ENCODE measurements at places on chromosomes 5 and 9.

- peak; percentile 23 for DNase-seq
Observed at GRCh38 chr5:77844373-77844622, 68.2 kb upstream of the TBCA start.

DNA sequence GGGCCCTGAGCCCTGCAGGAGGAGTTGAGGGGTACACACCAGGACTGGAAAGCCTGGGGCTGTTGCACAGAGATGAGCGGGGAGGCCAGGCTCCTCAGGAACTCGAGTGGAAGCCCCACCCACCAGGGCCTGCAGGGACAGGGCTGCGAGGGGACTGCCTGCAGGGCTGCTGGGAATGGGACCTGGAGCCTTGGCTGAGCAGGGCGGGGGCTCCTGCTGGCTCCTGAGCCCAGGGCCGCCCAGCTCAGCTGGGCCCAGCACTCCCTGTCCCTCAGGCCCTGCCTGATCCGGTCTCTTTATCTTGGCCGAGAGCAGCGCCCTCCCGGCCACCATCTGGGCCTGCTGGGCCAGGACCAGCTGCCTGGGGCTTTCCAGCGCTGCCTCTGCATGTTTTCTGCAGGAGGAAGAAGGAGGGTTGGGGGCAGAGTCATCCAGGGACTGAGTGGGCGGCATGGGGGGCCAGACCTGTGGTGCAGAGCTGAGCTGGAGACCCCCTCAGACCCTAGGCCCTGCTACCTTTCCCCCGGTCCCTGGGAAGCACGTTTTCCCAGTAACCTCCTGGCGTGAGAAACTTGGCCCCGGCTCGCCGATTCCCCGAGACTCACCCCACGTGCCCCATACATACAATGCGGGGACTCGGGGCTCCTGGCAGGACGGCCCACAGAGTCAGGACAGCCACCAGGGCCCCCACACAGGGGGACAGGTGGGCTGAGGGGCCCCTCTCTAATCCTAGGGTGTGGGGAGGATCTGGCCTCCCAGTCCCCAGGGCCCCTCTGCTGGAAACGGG is 9.4 kb downstream of the LCN12 start:
- DNase-seq: peak; percentile 73

- no peak for DNase-seq
Observed at GRCh38 chr5:132456987-132457361, 33.6 kb downstream of the IRF1 start.

- peak; percentile 1 for DNase-seq
Observed at GRCh38 chr5:25119650-25120049, 474.9 kb upstream of the CDH10 start.

DNA sequence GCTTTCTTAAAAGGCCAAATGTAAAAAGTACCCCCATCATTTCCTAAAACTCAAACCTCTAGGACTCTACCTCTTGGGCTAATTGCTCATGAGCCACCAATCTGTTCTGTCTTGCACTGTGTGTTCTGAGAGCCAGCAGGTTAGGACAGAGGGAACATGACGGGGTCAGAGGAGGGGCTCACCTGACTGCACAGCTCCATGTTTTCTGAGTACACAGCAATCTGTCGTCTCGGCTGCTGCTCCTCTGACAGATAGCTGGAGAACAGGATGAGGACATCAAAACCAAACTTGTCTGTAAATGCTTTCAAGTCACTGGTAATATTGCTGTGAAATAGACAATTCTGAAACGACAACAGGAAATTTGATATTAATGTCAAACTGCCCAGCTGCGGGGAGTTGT is 50.9 kb upstream of the PCA3 start:
- DNase-seq: no peak

DNA sequence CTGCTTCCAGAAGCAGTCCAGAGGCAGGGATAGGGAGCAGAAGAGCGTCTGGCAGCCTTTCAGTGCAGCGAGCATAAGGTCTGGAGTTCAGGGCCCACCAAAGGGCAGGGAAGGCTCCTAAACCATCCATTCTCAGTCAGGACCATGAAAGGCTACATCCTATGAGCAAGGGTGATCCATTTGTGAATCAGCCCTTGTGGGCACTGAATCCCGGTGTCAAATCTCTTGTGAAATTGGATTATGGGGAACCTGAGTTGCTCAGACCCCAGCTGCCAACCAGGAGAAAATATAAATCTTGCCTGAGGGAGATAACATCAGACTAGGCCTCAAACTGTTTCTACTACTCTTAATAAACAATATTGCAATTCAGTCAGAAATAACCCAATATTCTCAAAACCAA is 204.4 kb downstream of the SYK start:
- DNase-seq: no peak

GRCh38 chr5:133298447-133298846 is 246.6 kb downstream of the HSPA4 start:
- no peak for DNase-seq

- no peak for DNase-seq
Observed at GRCh38 chr5:159777049-159777660, 139.1 kb upstream of the ADRA1B start.
